ENCODE measurements at places on chromosomes 7 and 10.

- DNase-seq, result no peak
Observed at GRCh38 chr10:73357166-73357565, 1.5 kb downstream of the CFAP70 start.

DNA sequence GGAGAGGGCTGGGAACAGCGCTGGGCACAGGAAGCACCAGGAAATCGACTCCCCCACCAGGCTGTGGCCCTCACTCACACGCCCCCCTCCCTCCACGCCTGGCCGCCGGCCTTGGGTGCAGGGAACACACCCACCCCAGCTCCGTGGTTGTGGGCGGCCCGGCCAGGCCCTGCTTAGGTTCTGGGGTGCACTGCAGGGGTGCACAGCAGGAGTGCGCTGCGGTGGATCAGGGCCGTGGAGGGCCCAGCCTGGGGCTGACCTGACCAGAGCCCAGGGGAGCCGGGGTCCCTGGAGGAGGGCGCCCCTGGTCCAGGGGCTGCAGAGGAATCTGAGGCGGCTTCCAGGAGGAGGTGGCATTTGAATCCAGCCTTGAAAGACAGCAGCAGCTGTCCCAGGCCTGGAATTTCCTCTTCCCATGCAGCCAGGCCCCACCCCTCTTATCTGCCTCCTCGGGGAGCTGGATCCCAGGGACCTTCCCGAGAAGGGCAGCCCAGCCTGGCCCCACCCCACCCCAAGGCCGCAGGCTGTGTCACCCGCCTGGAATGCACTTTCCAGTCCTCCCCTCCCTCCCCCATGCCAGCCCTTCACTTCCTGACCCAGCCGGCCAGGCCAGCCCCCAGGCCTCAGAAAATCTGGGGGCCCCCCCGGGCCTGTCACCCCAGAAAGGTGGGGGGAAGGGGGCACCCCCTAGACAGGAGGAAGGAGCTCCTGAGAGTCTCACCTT lies 18.4 kb upstream of the PDGFA start:
- no peak for DNase-seq

- DNase-seq, result peak; percentile 59
Observed at GRCh38 chr10:64430690-64431323, 909.6 kb downstream of the REEP3 start.

DNA sequence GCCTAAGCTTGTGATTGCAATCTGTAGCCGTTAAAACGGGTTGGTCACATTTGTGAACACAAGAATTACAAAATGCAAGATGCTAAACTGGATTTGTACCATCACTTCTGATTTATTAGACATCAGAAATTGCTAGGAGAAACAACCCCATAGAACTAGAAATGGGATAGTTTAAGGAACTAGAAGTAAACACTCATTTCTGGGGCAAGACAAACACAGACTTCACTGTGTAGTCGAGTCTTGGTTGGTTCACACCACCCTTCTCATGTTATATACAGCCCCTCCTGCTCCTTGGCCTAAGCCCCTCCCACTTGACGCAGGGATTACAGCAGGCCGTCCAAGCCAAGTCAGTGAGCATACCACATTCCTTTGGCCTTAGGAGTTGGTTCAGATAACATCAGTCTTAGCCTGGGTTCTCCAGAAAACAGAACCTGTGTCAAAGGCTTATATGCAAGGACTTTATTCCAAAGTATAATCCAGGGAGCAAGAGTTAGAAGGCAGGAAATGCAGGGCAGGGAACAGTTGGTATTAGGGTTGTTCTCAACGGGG lies 2.0 kb upstream of the NRAP start:
- DNase-seq, result no peak

GRCh38 chr10:61992671-61993668 lies 91.5 kb downstream of the ARID5B start:
- peak; percentile 89 for DNase-seq

DNA sequence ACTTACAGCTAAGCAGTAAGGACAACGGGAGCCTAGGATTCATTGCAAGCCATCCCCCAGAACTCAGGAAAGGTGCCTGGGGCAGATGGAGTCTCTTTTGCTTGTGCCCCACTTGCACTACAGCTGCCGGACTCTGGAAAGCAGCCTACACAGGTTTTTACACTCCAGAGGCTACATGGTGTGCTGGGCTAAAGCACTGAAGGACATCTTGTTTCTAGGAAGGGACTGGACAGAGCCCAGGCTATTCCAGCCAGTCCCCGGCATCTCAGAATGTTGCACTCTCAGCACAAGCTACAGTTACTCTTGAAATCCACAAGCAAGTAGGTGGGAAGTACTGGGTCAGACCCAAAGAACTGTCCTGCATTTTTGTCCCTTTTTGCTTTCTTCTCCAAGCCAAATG lies 333.1 kb downstream of the TNS3 start:
- DNase-seq, result no peak

DNA sequence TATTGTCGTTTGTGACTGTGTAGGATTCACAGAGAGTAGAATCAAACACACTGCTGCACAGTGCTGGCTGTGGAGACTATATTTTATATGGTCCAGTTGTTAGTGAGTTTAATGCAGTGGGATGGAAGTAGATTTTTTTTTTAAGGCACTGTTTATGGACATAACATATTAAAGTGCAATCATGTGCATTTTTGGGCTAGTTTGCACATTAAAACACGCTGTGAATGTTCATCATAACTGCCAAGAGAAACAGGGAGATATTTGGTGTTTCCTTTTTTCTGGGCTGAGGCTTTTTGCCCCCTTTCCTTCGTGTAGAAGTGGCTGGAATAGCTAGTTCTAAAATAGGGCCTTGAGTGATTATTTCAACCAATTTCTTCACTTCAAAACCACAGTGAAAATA lies 139.2 kb downstream of the MYOF start:
- no peak for DNase-seq

GRCh38 chr7:140447841-140448240 lies 31.5 kb downstream of the MKRN1 start:
- DNase-seq, result no peak

- no peak for DNase-seq
Observed at GRCh38 chr10:63724922-63725321, 203.7 kb downstream of the REEP3 start.
